ENCODE measurements at places on chromosomes 5 and 9.
A peak's percentile ranks its signal among the peaks of the same experiment; 100 is the strongest.

DNA sequence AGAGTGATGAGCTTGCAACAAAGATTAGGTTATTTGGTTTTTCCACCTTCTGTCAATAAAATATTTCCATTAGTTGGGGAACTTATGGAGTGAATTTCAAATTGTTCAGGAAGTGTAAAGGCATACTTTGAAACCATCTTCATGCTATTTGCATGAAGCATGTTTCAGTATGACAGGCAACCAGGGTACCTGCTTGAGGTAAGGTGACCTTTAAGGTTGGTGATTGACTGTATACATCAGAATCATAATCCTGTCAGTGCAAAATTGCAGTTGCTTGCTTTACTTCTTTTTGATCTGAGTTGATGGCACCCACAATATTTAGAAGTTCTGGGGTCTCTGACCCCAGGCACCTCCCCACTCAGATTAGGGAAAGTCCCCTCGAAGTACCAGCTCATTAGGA, 26.0 kb upstream of the TMEM171 start:
- no peaks in the 10 kb centered on the region for H3K27me3 ChIP-seq
- H3K4me1 ChIP-seq = peaks cover 19% of the 10 kb centered on the region
- H3K4me3 ChIP-seq = peak overlapping the region; percentile 42
- H3K27ac ChIP-seq = peak overlapping the region; percentile 66
- H3K36me3 ChIP-seq = no peaks in the 10 kb centered on the region

- H3K27ac ChIP-seq = no peak overlapping the region
- H3K4me3 ChIP-seq = no peak overlapping the region
- no peaks in the 10 kb centered on the region for H3K4me1 ChIP-seq
- H3K36me3 ChIP-seq = no peaks in the 10 kb centered on the region
Observed at GRCh38 chr9:27870404-27870803, 297.1 kb upstream of the C9orf72 start.

DNA sequence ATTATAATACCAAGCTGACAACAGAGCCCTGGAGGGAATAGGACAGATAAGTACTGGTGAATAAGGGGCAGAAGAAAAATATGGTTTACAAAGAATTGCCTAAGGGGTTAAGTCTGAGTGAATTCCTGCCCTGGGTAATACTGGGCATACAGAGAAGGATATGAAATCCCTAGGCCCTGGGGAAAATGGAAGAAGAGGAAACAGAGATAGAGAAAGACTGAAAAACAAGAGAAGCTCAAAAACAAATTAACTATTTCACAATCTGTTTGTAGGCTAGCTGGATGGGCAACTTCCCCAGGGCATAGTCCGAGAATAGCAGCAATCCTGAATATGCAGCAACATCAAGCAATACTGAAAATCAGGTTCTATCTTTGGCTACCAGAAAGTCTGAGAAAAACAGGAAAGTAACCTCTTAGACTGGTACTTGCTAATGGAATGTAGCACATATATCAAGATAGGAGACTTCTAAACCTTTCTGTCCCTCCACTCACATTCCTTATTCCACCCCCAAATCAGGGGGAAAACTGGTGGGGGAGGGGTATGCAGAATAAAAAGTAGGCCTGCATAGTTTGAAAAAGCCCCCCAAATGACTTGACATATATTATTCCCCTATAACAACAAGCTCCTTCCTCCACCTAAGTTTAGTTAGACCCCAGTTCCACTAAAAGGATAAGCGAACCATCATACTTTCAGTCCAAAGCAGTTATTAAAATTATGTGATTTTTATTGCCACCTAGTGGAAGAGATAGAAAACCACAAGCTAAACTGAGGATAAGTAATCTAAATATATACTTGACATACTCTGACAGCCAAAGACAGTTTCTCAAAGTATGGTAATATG, 20.6 kb downstream of the SLC38A9 start:
- H3K36me3 ChIP-seq = no peaks in the 10 kb centered on the region
- no peak for DNase-seq
- H3K27me3 ChIP-seq = no peaks in the 10 kb centered on the region
- no peak overlapping the region for H3K4me3 ChIP-seq
- H3K27ac ChIP-seq = no peak overlapping the region
- no peaks in the 10 kb centered on the region for H3K4me1 ChIP-seq

DNA sequence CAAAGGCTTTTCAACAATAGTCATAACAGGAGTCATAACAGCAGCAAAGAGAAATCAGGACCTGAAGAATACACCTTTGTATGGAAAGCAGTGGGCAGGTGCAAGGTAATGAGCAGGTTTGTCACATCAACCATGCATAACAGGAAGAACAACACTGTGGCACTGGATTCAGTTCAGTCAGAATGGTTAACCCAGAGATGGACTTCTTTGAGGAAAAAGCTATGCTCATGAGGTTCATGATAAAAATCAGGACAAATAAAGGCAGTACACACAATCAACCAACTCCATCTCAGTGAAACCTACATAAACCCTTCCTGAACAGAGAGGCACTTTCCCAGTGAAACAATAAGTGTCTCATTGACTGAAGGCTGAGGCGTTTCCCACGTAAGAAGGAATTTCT, 27.0 kb downstream of the ABITRAM start:
- no peak overlapping the region for H3K27ac ChIP-seq
- H3K27me3 ChIP-seq = no peaks in the 10 kb centered on the region
- no peak overlapping the region for H3K4me3 ChIP-seq
- DNase-seq = no peak
- no peaks in the 10 kb centered on the region for H3K4me1 ChIP-seq

DNA sequence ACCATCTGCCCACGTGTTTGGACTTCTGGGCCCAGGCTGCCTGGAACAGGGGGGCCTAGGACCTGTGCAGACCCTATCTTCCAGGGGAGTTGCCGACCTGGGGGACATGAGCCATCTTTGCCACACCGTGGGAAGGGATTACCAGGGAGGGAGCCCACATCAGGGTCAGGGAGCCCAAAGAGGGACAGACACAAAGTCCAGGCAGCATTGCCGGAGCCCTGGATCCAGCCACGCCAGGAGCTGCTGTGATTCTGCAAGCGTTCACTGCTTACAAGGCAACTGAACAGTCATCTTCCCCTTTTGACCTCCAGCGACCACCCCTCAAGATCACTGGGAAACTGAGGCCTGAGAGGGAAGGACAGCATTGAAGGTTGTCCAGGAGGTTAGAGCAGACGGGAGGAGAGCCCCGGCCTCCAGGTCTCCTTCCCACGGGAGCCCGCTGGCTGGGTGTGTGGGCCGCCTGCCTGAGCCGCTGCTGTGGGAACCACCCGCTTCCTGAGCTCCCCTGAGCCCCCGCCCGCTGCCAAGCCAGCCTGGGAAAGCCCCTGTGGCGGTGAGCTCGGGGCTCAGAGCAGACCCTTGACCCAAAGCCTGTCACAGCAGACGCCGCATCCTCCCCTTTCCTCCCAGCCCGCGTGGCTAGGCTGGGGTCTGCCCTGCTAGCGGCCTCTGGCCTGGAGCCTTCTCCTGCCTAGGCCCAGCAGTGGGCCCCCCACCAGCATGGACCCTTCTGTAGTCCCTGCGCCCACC, 17.1 kb upstream of the NOTCH1 start:
- H3K27ac ChIP-seq = no peak overlapping the region
- H3K36me3 ChIP-seq = no peaks in the 10 kb centered on the region
- no peaks in the 10 kb centered on the region for H3K27me3 ChIP-seq
- H3K4me1 ChIP-seq = peaks cover 21% of the 10 kb centered on the region
- no peak overlapping the region for H3K4me3 ChIP-seq
- DNase-seq = no peak

DNA sequence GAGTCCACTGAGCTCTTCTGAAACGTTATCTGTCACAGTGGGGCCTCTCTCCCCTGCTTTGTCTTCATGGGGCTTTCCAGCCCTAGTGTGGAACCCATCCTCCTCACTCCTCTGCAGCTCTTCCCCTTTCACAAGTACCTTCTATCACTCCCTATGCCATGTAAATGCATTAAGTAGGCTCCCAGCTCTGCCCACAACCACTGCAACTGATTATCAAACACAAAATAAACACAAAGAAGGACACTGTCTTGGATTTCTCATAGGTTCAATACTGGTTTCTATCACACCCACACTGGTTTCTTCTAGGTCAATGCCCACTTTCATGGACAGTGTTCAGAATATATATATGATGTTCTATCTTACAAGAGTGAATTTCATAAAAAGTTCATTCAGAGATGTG, 139.4 kb downstream of the GNAQ start:
- H3K4me3 ChIP-seq = peak overlapping the region; percentile 18
- no peaks in the 10 kb centered on the region for H3K36me3 ChIP-seq
- peaks cover 18% of the 10 kb centered on the region for H3K4me1 ChIP-seq
- no peak for DNase-seq
- H3K27me3 ChIP-seq = no peaks in the 10 kb centered on the region

- DNase-seq = no peak
- H3K4me3 ChIP-seq = no peak overlapping the region
- peaks cover 26% of the 10 kb centered on the region for H3K27me3 ChIP-seq
- H3K27ac ChIP-seq = no peak overlapping the region
Observed at GRCh38 chr9:37668116-37668601, 17.4 kb downstream of the FRMPD1 start.

DNA sequence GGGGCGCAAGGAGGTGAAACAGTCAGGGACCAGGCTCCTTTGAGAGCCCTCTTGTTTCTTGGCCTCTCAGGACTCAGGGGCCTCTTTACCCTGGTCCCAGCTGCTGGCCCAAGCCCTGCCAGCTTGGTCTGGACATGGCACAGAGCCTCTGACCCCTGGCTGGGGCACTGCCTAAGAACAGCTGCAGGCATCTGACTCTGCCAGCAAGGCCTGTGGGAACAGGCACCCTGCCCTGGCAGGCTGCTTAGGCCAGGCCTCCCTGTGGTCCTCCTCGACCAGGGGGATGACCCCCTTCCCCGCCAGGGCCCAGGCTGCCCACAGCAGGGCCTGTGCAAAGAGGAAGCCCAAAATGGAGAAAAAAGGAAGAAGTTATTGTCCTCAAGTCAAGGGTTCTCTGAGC, 25.5 kb downstream of the OLFML2A start:
- H3K4me3 ChIP-seq = no peak overlapping the region
- H3K36me3 ChIP-seq = no peaks in the 10 kb centered on the region
- no peak overlapping the region for H3K27ac ChIP-seq

- H3K27ac ChIP-seq = peak overlapping the region; percentile 72
- H3K4me1 ChIP-seq = peaks cover 55% of the 10 kb centered on the region
- peaks cover 37% of the 10 kb centered on the region for H3K36me3 ChIP-seq
- peak overlapping the region; percentile 41 for H3K4me3 ChIP-seq
Observed at GRCh38 chr9:120905315-120906164, 21.1 kb downstream of the TRAF1 start.

DNA sequence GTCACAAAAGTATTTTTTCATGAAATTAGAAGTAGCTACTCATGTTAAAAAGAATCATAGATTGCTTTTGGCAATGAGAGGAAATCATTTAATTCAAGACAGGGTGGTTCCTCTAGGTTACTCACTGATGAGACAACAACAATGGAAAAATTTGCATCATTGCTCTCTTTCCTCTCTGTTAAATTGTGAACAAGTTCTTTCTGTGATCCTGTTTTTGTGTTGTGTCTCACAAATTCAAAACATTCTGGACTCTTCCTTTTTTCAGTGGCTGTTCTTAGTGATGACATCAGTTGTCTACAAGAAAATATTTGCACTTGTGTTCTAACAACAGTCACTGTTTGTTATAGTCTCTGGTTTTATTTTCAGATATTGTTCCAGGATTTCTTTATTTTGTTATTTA, 95.3 kb downstream of the XRCC4 start:
- H3K4me3 ChIP-seq = no peak overlapping the region
- H3K27me3 ChIP-seq = no peaks in the 10 kb centered on the region
- H3K27ac ChIP-seq = no peak overlapping the region
- no peak for DNase-seq

- no peaks in the 10 kb centered on the region for H3K4me1 ChIP-seq
- no peak overlapping the region for H3K27ac ChIP-seq
- peaks cover 9% of the 10 kb centered on the region for H3K36me3 ChIP-seq
- no peak overlapping the region for H3K4me3 ChIP-seq
Observed at GRCh38 chr9:13128266-13128860, 151.1 kb downstream of the MPDZ start.

DNA sequence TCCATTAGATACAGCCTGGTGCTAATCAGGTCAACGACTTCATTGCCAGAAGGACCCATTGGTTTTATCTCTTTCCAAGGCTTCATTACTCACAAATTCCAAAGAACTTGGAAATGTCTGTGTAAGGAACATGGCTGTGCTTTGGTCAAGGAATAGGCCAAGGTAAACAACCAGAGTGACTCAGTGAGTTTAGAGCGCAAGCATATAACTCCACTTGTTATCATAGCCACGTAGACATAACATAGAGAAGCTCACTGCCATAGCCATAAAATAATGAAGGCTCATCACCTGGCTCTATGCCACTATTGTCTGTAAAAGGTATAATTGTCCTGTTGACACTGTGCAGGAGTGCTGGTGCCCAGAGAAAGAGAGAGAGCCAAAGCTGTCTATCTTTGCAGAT, 139.3 kb upstream of the PLCXD3 start:
- H3K27me3 ChIP-seq = no peaks in the 10 kb centered on the region
- H3K4me1 ChIP-seq = no peaks in the 10 kb centered on the region
- DNase-seq = no peak
- no peak overlapping the region for H3K27ac ChIP-seq

- no peak for DNase-seq
- H3K36me3 ChIP-seq = no peaks in the 10 kb centered on the region
- H3K4me1 ChIP-seq = peaks cover 6% of the 10 kb centered on the region
Observed at GRCh38 chr5:150270541-150271295, 18.9 kb downstream of the CAMK2A start.

DNA sequence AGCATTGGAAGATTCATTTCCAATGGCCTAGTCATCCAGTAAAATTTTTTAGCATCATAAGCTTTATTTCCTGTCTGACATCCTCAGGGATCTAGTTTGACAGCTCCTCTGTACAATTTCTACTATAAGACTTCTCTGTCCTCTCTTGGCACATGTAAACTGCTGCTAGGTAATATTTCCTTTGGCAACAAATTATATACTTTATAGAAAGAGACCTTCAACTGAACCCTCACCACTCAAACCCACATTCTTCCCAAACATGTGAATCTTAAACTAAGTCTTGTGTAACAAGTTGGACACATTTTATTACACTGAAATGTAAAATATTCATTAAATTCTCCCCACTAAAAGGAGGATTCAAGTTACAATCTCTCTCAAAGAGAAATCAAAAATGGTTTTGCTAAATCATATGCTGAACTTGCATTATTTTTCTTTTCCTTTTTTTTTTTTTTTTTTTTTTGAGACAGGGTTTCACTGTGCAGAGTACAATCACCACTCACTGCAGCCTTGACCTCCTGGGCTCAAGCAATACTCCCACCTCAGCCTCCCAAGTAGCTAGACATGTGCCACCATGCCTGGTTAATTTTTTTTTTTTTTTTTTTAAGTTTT, 36.9 kb downstream of the SCAI start:
- no peak for DNase-seq
- H3K36me3 ChIP-seq = peaks cover under 1% of the 10 kb centered on the region

- peaks cover 14% of the 10 kb centered on the region for H3K36me3 ChIP-seq
- H3K27ac ChIP-seq = peak overlapping the region; percentile 67
- H3K4me3 ChIP-seq = peak overlapping the region; percentile 70
- no peak for DNase-seq
Observed at GRCh38 chr5:115599502-115599901, 2.8 kb downstream of the TICAM2 start.

DNA sequence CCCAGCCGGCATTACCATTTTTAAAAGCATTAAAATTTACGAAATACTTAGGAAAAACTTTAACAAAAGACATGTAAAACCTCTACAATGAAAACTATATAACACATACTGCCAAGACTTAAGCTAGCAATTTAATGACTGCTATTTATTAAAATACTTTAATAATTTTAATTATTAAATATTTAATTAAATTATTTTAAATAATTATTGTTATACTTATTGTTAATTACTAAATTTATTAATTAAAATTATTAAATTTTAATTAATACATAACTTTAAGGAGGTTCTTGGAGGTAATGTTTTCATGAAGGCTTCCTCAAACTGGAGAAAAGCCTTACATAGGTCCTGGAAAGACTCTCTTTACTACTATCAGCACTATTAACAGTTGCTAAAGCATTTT, 47.5 kb downstream of the C5orf22 start:
- no peaks in the 10 kb centered on the region for H3K36me3 ChIP-seq
- no peak for DNase-seq
- no peaks in the 10 kb centered on the region for H3K4me1 ChIP-seq
- no peak overlapping the region for H3K4me3 ChIP-seq
- no peak overlapping the region for H3K27ac ChIP-seq
